Aortic smooth muscle cell (primary cell): ENCODE measurements at places on chromosomes 12 and 14. TPM values are rescaled to one million over a fixed set of nuclear protein-coding genes. Genes with fewer than 3 reads are reported as not detected.

The SLC7A7 gene
- 1.9 and 2.6 TPM in 2 replicates for total RNA-seq

The FBXW8 gene
- 14.3 and 15.6 TPM in 2 replicates for total RNA-seq

The SLCO1A2 gene
- not detected in 2 replicates for total RNA-seq

The DIO2 gene
- total RNA-seq, result 47.3 and 161 TPM in 2 replicates

The NYNRIN gene
- 4.1 and 6.5 TPM in 2 replicates for total RNA-seq

The NR1H4 gene
- total RNA-seq, result not detected in 2 replicates

The VWF gene
- 1.1 and 2.5 TPM in 2 replicates for total RNA-seq

The CACNA2D4 gene
- 0.06 and 0.13 TPM in 2 replicates for total RNA-seq

The SBNO1 gene
- 23.8 and 30.4 TPM in 2 replicates for total RNA-seq

The MDP1 gene
- 17.4 and 21.1 TPM in 2 replicates for total RNA-seq

The SNX6 gene
- 80.1 and 90.9 TPM in 2 replicates for total RNA-seq

The SERPINA5 gene
- not detected in 2 replicates for total RNA-seq

The RPGRIP1 gene
- total RNA-seq, result not detected in 2 replicates

The PKP2 gene
- total RNA-seq, result 0.06 TPM in 1 of 2 replicates, not detected in the other

The ZC3H14 gene
- total RNA-seq, result 49.7 and 63.1 TPM in 2 replicates

The NPFF gene
- not detected in 2 replicates for total RNA-seq

The SYNE2 gene
- 9.1 and 12.6 TPM in 2 replicates for total RNA-seq

The ETNK1 gene
- 26.2 and 32.4 TPM in 2 replicates for total RNA-seq

The PPP1R36 gene
- 0.79 and 0.87 TPM in 2 replicates for total RNA-seq

The ZCRB1 gene
- total RNA-seq, result 24.4 and 31.1 TPM in 2 replicates

The KRT77 gene
- not detected in 2 replicates for total RNA-seq

The BATF gene
- total RNA-seq, result 0.12 and 1.8 TPM in 2 replicates

The CSRNP2 gene
- total RNA-seq, result 14.4 TPM in 2 replicates

The TULP3 gene
- total RNA-seq, result 18.3 and 21.5 TPM in 2 replicates

The CCDC184 gene
- 0.19 and 0.53 TPM in 2 replicates for total RNA-seq
